ENCODE measurements at places on chromosomes 5 and 9.

DNA sequence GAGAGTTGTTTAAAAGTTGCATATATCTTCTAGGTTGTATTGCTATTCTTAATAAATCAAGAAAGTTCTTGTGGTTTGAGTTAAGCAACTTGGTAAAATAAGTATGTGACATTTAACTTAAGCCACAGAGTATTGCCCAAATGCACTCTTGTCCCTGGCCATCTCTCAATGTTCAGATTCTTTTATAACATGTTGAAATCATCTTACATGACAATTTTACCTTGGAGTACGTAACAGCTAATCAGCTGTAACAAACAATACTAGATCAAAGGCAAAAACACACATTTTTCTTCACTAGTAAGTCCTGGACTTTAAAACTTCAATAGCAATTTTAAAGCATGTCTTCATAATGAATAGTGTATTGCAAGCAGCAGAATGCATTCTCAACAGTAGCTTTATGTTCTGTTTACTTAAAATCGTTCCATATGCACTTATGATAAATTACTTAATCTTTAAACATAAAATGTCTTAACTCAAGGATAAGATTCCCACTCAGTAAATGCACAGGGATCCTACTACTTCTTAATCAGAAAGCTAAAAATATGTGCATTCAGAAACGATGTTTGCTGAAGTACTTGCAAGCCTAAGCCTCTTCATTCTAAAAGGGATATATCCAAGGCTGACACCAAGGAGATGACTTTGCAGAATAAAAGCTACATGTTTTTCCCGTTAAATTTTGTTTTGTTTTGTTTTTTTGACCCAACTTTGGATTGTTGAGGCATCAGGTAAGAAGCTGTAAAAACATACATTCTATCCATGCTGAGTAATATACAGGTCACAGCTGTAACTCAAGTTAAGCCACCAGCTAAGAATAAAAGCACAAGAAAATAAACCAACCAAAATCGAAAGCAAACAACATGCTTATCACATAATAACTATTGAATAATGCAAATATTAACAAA lies 86.1 kb upstream of the NFIB start:
- DNase-seq = no peak

DNA sequence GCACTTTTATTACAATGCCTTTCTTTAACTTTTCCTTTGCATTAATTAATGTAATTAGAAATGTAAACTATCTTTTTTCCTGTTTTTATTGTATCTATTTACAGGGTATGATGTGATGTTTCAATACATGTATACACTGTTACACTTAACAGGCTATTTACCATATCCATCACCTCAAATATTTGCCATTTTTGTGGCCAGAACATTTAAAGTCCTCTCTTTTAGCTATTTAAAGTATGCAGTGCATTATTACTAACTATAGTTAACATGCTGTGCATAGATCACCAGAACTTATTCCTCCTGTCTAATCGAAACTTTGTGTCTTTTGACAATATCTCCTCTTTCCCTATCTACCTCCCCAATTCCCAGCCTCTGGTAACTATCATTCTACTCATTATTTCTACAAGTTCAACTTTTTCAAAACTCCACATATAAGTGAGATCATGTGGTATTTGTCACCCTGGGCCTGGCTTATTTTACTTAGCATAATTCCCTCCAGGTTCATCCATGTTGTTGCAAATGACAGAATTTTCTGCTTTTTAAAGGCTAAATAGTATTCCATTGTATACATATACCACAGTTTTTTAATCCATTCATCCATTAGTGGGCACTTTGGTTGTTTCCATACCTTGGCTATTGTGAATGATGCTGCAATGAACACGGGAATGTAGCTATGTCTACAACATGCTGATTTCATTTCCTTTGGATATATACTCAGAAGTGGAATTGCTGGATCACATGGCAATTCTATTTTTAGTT lies 32.8 kb downstream of the OR2K2 start:
- no peak for DNase-seq

DNA sequence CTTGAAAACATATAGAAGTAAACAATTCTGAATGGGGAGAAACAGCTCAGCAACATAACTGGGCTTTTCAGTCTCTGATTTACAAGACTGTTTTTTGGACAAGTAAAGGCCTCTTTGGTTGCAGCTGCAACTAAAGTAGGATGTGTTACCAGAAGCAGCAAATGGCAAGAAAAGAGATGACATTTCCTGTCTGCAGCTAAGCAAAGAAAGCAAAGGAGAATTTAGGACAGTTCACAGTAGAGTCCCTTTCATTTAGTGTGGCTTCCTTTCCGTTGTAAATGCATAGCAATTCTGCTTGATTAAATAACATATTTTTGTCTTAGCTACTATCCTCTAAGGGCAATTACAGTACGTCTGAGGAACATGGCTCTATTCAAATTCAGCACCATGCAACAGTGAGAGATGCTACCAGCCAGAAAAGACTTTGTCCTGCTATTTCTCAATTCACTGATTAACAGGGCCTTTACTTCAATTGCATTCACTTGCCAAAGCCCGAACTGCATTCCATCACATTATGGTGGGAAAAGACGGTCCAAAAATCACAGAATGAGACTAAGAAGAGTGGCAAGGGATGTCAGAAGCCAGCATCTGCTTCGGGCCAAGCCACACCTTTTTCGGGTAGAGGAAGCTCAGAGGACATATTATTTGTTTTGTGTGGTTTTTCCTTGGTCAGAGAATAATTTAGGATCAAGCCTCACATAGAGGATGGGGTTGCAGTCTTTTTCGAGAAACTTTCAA lies 107.7 kb downstream of the SEMA6A start:
- DNase-seq = no peak

- DNase-seq = no peak
Measured at GRCh38 chr5:93978222-93978621, 236.8 kb upstream of the POU5F2 start.

DNA sequence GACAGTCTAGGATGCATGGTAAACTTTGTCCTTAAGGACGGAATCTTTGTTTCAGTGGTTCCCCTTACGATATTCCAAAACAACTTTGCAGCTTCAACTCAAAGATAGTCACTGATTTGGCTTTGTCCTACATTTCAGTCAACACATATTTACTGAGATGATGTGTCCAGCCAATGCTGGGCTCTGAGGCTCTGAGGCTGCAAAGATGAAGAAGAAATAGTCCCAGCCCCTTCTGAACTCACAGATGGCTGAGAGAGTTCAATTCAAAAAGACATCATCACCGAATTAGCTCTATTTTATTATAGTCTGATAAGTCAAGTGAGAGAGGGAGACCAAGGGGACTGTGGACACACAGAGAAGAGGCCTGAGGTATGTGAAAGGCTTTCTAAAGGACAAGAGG lies 544.0 kb downstream of the ACTL7B start:
- DNase-seq = no peak
